ACHN (cell line): ENCODE measurements at places on chromosomes 1 and 21.
A peak's percentile ranks its signal among the peaks of the same experiment; 100 is the strongest.

DNA sequence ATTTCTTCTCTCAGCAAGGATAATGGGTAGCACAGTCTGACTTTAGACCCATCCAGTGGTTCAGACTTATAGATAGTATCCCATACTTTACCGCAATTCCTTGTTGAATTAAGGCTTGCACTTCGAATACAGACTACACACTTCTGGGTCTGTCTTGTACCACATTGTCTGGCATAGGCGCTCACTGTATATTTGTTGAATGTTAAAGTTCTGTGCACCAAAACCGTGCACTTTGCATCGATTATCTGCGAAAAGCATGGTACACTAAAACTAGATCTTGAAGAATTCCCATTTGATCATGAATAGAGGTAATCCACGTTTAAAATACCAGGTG lies 556 bp upstream of the RYR2 start:
- DNase-seq, result no peak

- DNase-seq, result no peak
Observed at GRCh38 chr1:165501330-165501969, 42.4 kb upstream of the LRRC52 start.

GRCh38 chr1:56215771-56216170 lies 363.6 kb downstream of the PLPP3 start:
- DNase-seq, result no peak

DNA sequence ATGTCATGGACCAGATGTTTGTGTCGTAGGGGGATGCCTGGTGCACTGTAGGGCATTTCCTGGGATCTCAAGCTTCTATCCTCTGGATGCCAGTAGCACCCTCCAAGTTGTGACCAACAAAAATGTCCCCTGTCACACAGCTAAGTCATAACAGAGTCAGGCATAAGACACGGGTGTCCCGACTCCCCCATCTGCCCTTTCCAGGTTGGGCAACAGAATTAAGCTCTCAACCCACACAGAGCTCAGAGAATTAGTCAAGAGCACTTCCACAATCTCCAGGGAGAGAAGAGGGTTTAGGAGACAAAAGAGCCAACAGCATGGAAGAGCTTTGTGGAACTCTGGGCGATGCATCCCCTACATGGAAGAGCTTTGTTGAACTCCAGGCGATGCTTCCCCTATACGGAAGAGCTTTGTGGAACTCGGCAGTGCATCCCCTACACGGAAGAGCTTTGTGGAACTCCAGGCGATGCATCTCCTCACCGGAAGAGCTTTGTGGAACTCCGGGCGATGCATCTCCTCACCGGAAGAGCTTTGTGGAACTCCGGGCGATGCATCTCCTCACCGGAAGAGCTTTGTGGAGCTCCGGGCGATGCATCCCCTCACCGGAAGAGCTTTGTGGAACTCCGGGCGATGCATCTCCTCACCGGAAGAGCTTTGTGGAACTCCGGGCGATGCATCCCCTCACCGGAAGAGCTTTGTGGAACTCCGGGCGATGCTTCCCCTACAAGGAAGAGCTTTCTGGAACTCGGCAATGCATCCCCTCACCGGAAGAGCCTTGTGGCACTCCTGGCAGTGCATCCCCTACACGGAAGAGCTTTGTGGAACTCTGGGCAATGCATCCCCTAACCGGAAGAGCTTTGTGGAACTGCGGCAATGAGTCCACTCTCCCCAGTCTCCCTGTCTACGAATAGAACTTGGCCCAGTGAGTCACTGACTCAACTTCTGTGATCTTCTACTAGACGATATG lies 422.7 kb downstream of the KIF26B start:
- no peak for DNase-seq

GRCh38 chr1:77407738-77408375 lies 126.0 kb downstream of the AK5 start:
- DNase-seq, result no peak

DNA sequence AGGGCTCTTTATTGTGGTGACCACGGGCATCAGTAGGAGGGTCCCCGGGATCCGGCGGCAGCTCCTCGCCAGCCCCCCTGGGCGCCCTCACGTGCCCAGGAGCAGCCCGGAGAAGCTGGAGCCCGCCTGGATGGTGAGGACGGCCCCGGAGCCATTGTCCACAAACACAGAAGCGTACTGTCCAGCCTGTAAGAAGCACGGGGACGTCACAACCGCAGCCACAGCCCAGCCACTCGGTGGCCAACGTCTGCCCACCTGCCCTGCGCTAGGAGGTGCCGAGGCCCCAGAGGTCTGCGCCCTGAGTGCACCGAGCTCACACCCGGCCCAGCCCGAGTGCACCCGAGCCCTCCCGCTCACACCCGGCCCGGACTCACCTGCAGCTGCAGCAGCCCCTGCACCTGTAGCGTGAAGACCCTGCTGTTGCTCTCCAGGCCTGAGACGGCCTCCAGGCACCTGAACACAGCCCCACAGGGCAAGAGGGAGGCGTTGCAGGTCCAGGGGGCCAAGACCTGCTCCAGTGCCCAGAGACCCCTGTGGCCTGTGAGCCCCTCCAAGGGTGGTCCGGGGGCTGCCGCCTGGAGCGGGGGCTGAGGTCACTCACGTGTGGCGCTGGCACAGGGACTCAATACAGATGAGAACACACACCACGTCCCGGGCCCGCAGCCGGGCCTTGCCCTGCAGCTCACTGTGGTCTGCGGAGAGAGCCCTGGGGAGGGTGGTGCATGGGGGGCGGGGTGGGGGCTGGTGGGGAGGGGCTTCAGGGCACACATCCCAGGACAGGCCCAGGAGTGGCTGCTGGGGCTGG lies 3.9 kb downstream of the C1QTNF12 start:
- no peak for DNase-seq

- DNase-seq, result no peak
Observed at GRCh38 chr1:180945151-180945550, 32.5 kb downstream of the KIAA1614 start.

DNA sequence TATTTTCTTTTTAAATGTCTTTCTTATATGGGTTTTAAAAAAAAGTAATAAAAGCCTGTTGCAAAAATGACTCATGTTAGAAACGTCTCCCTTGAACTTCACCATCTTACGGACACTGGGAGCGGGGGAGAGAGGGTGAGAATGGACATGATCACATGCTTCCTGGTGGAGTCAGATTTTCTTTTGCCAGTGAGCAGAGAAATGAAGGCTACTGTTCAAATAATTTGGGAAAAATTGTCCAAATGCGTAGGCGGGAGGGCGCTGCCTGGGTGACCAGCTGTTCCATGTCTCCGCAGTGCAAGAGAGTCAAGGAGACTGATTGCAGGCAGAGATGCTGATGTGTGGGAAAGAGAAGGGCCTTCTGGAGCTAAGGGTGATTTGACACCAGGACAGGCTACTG lies 23.1 kb downstream of the EIF2D start:
- DNase-seq, result peak; percentile 34

GRCh38 chr1:98045767-98046641 lies 125.2 kb upstream of the DPYD start:
- DNase-seq, result no peak

DNA sequence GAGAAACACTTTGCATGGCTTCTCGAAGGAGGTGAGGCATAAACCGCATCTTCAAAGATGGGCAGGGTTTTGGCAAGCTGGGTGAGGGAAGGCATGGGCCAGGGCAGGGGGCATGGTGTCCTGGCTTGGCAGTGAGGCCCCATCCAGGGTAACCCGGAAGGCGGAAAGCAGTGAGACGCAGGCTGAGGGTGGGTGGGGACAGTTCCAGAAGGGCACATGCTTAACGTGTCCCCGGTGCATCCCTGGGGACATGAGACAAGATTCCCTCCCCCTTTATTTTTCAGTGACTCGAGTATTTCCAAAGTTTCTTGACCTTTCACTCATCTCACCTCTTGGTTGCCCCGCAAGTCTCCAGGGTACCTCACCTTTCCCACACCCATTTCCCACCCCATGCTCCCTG lies 122.8 kb upstream of the SLC25A33 start:
- DNase-seq, result no peak

DNA sequence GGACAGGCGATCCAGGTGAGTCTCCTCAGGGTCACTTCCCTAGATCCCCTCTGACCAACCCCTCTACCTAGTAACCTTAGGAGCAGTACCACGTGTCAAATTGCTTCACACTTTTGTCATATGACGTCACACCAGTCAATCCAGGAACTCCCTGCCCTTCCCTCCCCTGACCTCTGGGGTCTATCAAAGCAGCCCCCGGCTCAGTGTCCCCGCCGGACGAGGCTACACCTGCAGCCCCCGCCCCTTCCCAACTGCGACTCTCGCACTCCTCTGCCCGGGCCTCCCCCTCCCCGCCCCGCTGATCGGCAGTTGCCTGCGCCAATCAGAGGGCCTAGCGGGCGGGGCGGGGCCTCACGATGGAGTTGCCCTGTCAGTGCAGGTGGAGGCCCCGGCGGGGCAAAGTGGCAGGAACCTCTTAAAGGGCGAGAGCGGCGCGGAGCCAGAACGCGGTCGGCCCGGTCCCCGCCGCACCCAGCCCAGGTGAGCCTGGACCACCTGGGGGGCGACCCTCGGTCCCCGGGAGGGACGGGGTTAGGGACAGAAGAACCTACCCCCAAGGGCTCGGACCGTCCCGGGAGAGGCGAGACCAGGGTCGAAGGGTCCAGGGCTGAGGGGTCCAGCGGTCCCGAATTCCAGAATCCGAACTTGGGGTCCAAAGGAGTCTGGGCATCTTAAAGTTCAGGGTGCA lies 27.5 kb upstream of the EPB41 start:
- DNase-seq, result peak; percentile 85

- DNase-seq, result no peak
Observed at GRCh38 chr1:170290991-170291390, 145.2 kb downstream of the NTMT2 start.

DNA sequence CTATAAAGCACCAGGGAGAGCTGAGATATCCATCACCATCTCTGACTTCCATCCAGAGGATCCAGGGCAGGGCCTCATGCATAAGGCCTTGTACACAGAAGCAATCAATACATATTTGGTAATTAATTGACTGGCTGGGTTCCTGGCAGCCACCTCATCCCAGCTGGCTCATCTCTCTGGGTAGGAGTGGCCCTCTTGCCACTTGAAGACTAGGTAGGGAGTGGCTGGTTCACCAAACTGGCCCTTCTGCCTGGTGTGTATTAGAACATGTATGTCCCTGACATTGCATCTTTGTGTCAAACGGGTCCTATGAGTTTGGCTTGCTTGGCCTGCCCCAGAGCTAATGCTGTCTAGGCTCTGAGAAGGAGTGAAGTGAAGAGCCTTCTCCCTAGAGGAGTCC lies 11.8 kb downstream of the NUAK2 start:
- DNase-seq, result no peak

DNA sequence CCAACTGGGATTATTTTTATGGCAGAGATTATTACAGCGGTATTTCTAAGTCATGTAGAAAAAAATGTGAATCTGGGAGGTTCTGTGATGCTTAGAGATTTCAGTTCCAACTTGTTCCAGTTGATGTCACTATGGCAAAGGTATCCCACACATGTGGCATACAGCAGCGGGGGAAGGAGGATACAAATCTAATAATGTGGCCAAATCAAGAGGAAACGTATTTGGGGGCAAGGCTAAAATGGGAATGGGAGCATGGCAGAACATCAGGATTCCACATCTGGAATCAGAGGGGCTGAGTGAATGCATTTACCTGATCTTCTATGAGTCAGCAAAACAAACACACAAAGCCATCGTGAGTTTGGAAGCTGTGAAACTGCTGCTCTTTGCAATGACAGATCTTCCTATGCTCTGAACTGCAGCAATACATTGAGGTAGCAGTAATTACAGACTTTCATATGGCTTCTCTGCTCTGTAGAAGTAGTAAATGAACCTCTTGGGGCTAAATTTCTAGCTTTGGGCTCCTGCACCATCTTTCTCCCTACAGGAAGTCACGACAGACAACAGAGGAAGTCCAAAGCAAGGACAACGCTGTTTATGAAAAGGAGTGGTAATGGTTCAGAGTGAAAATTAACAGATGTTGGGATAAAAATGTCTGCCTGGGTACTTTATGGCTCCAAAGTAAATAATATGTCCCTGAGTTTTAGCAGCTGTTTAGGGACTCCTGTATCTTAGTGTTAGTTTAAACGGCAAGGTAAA lies 55.5 kb downstream of the GABPA start:
- DNase-seq, result peak; percentile 44

- DNase-seq, result peak; percentile 10
Observed at GRCh38 chr1:37807220-37807554, 403 bp upstream of the C1orf122 start.

- DNase-seq, result no peak
Observed at GRCh38 chr1:201404055-201404454, 4.9 kb upstream of the LAD1 start.

GRCh38 chr1:1894354-1895059 lies 3.6 kb upstream of the GNB1 start:
- DNase-seq, result no peak

DNA sequence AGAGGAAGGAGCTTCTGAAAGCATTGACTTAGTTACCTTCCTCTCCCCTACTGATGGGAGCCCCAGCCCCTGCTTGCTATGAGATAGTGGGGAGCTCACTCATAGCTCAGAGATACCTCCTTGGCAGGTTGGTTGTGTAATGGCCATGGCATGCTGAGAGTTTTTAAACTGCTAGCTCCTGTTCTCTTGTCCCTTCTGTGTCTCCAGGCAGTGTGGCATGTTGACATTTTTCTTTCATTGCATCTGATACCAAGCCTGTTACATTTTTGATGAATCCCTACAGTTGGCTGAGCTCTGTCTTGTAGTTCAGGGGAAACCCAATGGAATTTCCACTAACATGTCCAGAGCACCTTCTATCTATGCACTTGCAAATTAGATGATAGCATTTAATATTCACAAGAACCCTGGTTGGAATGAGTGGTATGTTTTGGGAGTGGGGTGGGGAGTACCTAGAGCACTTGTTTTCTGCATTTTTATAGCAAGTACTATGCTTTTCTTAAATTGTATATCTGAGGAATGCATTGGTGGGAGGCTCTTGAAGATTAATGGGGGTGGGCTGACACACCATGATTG lies 39.1 kb upstream of the EFCAB14 start:
- no peak for DNase-seq

GRCh38 chr21:32516756-32517649 lies 68.3 kb downstream of the TCP10L start:
- DNase-seq, result no peak

- no peak for DNase-seq
Observed at GRCh38 chr1:90452491-90452890, 264.6 kb downstream of the BARHL2 start.

- no peak for DNase-seq
Observed at GRCh38 chr1:151356696-151357095, 9.6 kb upstream of the RFX5 start.

GRCh38 chr1:82492159-82492558 lies 691.4 kb downstream of the ADGRL2 start:
- no peak for DNase-seq

GRCh38 chr1:147772570-147772969 lies 12.2 kb upstream of the GJA5 start:
- no peak for DNase-seq
